ENCODE measurements at places on chromosomes 4 and X.

DNA sequence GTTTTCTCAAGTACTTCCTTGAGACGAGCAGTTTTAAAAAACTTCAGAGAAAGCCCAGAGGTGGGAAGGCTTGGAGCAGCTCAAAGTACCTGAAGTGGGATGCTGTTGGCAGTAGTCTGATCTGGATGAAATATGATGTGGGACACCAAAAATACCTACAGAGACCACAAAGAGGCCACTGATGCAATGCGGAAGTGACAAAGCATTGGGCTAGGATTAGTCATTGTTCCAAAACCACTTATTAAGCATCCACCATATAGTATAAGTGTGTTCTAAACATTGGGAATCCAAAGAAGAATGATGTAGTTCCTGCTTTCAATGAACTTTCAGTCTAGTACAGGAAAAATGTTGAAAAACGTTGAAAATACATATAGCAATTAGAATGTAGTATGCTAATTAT is 386.1 kb upstream of the CNKSR2 start:
- DNase-seq = no peak

DNA sequence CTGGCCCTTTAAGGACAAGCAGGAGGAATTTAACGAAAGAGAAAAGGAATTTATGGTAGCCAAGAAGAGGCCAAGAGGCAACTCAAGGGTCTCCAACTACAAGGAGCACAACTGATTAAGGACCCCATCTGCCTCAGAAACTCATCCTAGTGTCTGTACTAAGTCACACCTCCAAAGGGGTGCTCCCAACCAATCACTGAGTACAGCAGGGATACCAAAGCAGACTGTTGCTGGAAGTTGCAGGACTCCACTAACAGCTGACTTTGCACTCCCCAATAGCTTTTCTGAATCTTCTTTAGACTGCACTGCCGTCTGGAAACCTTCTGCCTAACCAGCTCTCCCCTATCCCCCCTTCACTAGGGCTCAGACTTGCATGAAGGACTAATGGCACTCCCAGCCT is 50.6 kb downstream of the ATP11C start:
- no peak for DNase-seq

DNA sequence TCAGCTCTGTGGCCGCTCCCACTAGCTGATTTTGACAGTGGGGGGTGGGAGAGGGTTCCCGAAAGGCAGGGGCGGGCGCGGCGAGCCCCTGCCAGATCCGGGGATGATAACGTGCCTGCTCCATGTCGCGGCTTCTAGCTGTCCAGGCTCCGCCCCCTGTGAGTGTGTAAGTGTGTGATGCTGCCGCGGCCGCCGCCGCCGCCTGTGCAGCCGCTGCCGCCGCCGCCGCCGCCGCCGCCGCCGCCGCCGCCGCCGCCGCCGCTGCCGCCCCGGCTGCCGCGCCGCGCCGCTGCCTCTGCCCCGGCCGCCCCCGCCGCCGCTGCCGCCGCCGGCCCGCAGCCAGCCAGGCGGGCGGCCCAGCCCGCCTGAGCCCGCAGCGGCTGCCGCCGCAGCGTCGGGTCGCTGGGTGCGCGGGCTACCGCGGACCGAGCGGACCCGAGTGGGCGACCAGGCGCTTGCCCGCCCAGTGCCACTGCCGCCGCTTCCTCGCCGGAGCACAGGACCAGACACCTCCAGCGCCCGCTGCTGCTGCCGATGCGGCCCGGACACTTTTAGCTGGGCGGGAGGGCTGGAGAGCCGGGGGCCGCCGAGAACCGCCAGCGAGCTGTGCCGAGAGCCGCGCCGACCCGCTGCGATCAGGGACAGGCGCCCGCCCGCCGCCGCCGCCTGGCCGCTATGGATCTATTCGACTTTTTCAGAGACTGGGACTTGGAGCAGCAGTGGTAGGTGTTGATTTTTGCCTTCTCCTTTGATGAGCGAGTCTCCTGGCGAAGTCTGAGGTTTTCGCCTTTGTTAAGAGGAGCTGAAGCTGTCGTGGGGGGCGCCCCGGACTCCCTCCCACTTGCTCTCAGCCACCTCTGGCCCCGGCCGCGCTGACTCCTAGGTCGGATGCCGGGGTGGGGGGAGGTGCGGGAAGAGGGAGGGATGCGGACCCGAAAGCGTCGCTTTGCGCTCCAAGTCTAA is at the start of gene AFF2:
Gene AFF2, plus strand, starts transcription at position 195 of the 963 bp plus-strand sequence. Its CDS starts 481 bp downstream, at position 676.
- DNase-seq = no peak

DNA sequence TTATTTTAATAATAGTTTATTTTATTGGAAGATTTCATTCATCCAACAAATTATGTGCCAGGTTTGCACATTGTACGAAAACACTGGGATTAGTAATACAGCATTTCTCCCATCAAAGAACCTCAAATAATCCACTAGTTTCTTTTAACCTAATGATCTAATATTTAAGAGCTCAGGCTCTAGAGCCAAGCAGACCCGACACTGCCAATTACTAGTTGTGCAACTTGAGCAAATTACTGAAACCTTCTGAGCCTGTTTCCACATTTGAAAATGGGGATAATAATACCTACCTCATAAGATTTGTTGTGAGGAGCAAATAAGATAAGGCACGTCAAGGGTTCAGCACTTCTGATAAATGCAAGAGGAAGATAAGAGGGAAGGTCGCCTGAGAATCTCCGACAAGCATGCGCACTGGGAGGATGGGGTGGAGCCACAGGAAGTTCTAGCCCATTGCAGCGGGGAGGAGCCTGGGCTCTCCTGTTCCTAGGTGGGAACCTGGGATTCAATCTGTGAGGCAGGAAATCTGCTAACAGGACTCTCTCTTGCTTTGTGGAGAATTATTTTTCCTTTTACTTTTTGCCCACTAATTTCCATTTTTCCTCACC is 141.5 kb upstream of the SMAD1 start:
- no peak for DNase-seq

DNA sequence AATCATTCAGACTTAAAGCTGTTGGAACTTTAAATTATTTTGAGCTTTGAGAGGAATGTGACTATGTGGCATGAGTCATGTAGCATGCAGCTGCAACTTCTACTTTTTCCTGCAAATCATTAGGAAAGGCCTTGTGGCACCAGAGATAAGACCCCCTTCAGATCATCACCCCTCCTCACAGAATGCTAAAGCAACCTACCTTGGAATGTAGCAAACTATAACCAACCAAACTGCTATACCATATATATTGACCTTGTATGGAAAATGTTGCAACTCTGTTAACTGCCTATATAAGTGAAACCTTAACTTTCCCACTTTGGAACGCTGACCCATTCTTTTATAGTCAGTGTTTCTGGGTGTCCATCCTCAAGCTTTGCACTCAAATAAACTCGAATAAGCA is 32.0 kb downstream of the ATXN3L start:
- DNase-seq = no peak

Measured in suprapubic skin (tissue), 4 donors.